ENCODE measurements at places on chromosomes 1 and 21.

- no peak for DNase-seq
Observed at GRCh38 chr1:244659694-244660093, 6.8 kb downstream of the DESI2 start.

- no peak for DNase-seq
Observed at GRCh38 chr1:173270243-173270642, 63.1 kb upstream of the TNFSF4 start.

- no peak for DNase-seq
Observed at GRCh38 chr1:54698346-54698745, 17.3 kb upstream of the TTC4 start.

DNA sequence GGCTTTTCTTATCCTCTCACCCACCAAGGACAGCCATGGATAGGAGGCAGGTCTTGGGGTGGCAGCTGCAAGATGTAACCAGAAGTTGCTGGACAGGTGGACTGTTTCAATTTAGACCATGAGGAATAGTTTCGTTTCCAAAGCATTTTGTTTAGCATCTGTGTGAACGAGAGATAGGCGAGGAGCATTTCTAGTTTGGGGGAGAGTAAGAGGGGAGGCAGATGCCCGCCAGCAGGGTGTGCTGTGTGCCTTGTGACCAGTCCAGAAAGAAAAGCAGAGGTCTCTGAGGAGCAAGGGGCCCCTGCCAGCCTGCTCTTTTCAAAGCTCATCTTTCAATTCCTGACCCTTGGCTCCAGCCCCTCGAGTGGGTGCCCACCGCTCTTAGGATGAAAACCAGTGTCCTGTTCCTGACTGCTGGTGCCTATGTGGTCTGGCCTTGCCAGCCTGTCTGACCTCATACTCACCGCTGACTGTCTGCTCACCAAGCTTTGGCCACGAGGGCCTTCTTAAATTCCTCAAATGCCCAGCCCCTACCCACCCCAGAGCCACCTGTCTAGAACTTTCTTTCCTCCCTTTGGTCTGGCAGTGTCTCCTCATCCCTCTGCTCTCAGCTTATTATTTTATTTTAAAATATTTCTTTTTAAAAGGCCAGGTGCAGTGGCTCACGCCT, 8.5 kb downstream of the SERINC2 start:
- no peak for DNase-seq

DNA sequence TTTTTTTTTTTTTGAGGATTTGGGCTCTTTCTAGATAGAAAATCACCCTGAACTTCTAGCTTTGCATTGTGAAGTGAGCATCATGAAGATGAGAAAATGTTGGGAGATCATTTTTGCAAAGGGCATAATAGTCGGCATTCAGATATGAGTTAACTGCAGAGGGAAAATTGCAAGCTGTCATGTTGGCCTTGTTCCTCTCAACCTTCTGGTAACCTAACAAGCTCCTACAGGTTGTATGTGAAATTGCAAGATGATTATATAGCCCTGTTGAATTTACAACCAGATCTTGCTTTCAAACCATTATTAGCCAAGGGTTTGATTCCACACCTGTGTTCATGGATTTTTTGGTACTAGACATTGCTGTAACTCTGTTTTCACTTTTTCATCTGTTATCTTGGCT, 2.2 kb downstream of the ELOA start:
- no peak for DNase-seq

DNA sequence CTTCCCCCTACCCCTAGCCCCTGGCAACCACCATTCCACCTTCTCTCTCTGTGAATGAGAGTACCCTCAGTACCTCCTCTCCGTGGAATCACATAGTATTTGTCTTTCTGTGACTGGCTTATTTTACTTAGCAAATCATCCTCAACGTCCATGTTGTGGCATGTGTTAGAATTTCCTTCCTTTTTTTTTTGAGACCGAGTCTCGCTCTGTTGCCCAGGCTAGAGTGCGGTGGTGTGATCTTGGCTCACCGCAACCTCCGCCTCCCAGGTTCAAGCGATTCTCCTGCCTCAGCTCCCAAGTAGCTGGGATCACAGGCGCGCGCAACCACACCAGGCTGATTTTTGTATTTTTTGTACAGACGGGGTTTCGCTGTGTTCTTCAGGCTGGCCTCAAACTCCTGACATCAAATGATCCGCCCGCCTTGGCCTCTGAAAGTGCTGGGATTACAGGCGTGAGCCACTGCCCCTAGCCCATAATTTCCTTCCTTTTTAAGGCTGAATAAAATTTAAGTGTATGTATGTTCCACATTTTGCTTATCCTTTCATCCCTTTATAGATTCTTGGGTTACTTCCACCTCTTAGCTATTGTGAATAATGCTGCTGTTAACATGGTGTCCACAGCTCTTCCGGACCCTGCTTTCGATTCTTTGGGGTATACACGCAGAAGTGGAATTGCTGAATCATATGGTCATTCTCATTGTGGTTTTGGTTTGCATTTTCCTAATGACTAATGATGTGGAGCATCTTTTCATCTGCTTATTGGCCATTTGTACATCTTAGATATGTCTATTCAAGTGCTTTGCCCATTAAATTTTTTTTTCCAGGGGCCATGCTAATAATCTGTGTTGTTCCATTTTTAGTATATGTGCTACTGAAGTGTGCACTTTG, 32.3 kb downstream of the ERRFI1 start:
- no peak for DNase-seq

DNA sequence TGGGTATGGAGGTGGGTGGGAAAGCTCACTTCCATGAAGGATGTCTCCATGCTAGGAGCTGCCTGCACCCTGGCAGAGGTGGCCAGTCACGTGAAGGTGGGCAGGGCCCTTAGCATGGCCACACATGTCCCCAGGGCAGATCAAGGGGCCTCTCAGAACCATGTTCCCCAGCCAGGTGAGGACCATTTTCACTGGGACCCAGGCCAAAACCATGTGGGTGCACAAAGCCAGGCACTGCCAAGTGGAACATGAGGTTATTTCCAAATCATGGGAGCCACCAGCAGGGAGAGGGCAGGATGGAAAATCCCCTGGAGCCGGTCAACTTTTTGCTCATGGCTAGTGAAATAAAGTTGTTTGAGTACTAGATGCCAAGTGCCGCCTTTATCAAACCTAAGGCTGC, 9.7 kb downstream of the ZNF692 start:
- DNase-seq: no peak

GRCh38 chr1:92404661-92405060, 82.1 kb downstream of the GFI1 start:
- DNase-seq: no peak

DNA sequence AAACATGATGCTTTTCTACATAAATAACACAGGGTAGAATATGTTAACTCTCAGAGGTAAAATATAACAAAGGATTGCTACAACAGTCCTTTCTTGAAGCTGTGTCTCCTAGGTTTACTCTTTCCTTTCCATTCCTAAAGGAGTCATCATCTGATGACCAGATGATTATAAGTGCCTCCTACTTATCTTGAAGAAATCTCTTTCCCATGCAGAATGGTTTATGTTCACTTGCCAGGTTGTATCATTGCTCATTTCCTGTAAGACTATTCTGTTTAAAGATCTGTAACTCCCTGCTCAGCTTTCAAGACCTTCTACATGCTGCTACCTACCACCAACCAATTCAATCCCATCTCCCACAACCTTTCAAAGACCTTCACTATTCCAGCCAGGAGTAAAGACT, 51.5 kb upstream of the PTCH2 start:
- DNase-seq: no peak

- no peak for DNase-seq
Observed at GRCh38 chr1:108046026-108046425, 81.0 kb upstream of the VAV3 start.

GRCh38 chr1:22259551-22260282, 116.8 kb upstream of the WNT4 start:
- DNase-seq: no peak

- no peak for DNase-seq
Observed at GRCh38 chr1:221200464-221200863, 321.2 kb downstream of the HLX start.

- DNase-seq: no peak
Observed at GRCh38 chr1:12488666-12489354, 129.2 kb downstream of the DHRS3 start.

DNA sequence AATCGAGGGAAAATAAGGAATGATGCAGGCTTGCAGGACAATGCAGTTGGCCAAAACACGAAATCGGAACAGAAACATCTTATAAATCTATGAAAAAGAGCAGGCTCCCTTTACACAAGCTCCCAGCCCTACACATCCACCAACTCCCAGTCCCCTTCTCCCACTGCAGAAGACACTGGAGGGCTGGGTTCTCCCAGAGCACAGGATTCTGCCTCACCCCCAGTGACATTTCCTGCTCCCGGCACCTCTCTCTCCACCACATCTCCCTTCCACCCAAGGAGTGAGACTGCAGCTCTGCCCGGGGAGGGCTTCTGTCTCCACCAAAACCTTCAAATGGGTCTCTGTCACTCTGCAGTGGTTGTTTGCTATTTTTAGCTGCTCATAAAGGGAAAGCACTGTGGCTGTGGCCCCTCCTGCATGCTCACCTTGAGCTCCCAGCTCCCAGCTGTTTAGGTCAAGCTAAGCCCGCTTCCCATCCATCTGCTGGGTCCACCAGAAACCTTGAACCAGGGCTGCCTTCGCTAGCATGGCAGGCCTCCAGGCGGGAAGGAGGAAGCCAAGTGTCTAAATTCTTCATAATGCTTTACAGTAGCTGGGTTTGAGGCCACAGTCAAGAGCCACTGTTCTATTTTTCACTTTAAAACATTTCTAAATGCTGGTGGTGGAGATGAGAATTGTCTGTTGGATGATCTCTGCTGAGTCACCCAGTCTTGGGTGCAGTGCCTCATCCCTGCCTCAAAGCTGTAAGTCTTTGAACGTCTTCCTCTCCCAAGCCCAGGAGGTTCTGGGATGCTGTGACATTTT, 3.3 kb upstream of the C2CD2 start:
- DNase-seq: no peak

DNA sequence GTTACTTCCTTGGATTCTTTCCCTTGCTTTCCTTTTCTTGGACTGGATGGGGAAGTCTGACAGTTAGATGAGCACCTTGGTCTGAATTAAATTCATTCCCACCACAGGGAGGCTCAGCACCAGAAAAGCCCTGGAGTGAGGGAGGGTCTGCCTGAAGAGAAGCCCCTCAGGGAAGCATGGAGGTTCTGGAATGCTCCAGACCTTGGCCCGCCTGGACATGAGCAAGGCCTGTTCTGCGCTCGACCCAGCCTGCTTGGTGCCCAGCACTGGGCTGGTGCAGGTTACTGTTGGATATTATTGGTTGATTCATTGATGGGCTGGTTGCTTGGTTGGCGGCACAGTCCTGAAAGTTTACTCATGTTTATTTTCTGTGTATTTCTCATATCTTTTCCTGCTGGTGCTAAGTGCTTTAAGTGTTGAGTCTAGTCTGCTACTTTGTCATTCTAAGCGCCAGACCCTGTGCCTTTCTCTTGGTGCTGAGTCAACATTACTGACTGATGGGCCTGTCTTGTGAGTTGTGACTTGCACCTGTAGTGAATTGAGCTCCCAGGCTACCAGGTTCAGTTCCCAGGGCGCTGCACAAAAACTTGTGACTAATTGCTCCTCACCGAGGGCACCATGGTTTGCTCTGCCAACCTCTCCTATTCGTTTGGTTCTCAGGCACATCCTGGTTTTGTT, 538.5 kb downstream of the KIF26B start:
- no peak for DNase-seq

Measured in iPS DF 6.9 (cell line).